ENCODE measurements at places on chromosomes 5 and 9.

- DNase-seq = peak; percentile 59
Observed at GRCh38 chr5:112935675-112936074, 13.6 kb upstream of the REEP5 start.

DNA sequence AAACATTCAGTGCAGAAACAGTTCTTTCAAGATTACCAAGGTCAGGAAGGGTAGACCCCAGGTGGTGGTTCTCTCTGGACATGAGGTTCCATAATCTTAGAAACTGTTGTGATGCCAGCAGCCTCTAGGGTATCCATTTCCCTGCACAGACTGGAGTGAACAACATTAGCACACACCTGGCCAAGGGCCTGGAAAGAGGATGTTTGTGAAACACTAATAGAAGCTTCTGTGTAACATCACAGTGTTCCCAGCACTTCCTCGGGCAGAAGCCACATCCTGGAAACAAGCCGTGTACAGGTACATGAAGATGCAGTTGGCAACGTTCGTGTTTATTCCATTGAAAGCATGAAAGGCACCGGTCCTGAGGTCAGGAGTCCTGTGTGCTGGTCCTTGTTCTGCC lies 598.2 kb upstream of the KLF4 start:
- DNase-seq = no peak

- peak; percentile 56 for DNase-seq
Observed at GRCh38 chr5:77259476-77259875, 49.0 kb downstream of the PDE8B start.

DNA sequence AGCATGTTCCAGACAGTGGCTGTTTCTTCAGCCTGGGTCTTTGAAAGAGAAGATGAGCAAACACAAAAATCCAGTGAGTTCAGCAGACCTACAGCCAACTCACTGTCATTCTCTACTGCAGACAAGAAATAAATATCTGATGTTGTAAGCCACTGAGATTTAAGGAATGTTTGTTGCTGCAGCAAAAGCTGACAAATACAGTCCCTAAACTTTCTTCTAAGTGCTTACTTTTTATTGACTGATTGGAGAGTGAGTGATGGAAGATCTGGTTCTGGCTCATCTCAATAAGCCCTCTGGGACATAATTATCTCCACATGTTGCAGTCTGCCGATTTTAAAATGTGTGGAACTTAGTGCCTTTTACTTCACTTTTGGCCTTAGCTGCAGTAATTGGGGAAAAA lies 69.9 kb upstream of the LMNB1 start:
- peak; percentile 14 for DNase-seq

GRCh38 chr9:33818847-33819500 lies 2.0 kb downstream of the UBE2R2 start:
- DNase-seq = peak; percentile 66

DNA sequence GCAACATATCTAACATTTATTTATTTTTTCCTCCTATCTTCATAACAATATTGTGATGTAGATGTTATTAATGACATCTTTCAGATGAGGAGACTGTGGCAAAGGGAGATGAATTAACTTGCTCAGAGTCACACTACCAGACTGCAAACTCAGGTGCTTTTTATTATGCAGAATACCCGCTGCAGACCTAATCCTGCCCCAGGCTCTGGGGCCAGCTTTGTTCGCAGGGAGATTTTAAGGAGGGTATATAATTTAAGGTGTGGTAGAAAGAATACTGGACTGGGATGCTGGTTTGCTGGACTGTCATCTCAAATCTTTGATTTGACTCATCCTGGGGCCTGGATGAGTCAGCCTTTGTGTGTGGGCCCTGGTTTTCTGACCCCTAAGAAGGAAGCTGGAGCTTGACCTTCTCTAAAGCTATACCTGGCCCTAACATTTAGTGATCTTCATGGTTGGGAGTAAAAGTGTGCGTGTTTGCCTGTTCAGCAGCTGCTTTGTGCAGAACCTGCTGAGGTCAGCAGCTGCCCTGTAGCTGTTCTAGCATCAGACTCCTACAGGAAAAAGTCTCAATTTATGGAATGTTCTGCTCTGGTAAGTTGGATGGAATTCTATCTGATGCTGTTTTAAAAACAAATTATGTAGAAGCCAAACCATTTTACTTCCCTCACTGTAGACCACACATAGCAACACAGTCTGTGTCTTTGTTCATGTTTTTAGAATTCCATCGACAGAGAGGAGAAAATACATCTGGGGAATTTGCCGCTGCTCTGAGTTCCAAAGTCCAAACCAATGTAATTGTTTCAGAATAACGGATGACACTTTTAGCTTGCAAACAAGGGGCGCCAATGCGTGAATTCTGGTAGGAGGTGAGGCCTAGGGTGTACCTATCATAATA lies 4.5 kb downstream of the SLC36A1 start:
- peak; percentile 60 for DNase-seq

DNA sequence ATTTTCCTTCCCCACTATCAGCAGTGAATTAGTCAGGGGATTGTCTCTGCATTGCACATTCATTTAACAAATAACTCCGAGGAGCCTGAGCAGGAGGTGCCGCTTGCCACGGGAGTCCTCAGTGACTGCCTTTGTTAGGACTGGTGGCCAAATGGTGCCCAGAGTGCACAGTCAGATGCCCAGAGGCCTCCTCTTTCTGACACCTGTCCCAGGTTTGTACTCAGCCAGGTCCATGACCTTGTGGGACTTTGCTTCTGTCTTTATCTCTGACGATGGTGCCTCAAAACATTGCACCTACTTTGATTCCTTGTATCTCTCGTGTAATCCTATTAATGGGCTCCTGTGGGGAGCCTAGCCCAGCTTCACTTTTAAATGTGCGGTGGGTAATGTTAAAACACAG lies 4.3 kb downstream of the SRD5A1 start:
- DNase-seq = no peak

DNA sequence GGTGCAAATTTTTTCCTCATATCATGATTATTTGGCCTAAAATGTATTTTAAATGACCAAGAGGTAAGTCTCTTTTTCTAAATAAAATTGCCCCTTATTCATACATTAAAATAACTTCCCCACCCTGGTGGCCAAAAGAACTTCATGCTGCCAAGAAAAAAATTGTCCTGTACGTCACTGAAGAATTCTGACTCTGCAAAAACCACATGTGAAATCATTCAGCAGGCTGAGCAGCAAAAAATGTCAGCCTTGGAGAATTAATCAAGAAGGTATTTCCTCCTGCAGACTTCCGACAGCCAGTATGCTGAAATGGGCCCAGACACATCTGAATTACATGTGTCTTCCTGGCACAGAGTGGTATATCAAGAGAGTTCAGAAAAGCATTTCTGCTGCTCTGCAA lies 94.6 kb upstream of the HMHB1 start:
- peak; percentile 91 for DNase-seq

DNA sequence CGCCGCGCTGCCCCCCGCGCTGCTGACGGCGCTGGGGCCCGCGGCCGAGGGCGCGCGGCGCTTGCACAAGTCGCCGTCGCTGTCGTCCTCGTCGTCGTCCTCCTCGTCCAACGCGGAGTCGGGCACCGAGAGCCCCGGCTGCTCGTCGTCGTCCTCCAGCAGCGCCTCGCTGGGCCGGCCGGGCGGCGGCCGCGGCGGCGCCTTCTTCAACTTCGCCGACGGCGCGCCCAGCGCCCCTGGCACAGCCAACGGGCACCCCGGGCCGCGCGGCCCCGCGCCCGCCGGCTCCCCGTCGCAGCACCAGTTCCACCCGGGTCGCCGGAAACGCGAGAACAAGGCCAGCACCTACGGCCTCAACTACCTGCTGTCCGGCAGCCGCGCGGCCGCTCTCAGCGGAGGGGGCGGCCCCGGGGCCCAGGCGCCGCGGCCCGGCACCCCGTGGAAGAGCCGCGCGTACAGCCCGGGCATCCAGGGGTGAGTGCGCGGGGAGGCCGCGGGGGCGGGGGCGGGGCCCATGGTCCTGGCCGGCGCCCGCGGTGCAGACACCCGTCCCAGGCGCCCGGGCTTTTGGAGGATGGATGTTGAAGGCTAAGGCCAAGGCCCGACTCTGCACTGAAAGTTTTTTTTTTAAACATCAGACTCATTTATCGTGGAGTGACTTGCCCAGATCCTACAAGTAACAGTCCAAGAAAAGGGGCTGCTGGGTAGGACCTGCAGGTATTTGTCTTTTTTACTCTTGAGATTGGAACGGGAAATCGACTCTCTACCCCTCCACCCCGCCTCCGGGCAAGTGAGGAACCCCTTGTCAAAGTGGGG lies 1.2 kb downstream of the TENT4A start:
- DNase-seq = peak; percentile 36

DNA sequence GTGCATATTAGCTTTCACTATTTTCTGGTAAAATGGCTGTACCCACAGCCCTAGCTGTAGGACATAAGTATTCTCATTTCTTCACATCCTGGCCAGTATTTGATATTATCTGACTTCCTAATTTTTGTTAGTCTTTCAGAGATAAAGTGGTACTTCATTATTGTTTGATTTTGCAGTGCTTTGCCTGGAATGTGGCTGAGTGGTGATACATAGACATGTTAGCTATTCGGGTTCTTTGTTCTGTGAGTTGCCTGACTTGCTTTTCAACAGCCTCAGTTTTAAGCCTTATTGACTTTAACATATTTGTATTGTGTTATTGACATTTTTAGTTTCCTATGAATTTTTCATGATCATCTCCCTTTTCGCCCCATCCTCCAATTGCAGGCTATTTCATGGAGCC lies 161.1 kb downstream of the GABBR2 start:
- DNase-seq = no peak

- DNase-seq = peak; percentile 97
Observed at GRCh38 chr5:132506094-132506692, 15.6 kb upstream of the IRF1 start.

GRCh38 chr5:141567513-141568117 lies 51.2 kb downstream of the DIAPH1 start:
- DNase-seq = peak; percentile 24

DNA sequence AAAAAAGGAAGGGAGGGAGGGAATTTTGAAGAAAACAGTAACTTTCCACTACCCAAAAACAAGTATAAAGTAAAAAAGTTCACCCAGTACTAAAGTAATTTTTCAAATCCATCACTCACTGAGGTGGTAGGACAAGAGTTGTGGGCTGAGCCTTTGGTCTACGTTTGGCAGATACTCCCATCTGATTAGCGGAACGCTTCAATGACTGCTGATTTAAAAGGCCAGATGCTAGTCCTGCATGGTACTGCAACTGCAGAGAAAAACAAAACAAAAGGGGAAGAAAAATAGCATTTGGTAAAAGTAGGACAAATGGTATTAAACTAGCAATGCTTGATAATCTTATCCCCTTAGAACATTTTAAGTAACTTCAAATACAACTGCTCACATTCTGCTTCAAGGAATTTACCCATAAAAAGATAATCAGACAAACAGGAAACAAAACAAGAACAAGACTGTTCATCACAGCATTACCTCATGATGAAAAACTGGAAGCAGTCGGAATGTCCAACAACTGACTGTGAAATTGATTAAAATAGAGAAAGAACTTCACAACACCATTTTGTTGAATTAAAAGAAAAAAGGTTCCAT lies 65.4 kb downstream of the MED27 start:
- no peak for DNase-seq

DNA sequence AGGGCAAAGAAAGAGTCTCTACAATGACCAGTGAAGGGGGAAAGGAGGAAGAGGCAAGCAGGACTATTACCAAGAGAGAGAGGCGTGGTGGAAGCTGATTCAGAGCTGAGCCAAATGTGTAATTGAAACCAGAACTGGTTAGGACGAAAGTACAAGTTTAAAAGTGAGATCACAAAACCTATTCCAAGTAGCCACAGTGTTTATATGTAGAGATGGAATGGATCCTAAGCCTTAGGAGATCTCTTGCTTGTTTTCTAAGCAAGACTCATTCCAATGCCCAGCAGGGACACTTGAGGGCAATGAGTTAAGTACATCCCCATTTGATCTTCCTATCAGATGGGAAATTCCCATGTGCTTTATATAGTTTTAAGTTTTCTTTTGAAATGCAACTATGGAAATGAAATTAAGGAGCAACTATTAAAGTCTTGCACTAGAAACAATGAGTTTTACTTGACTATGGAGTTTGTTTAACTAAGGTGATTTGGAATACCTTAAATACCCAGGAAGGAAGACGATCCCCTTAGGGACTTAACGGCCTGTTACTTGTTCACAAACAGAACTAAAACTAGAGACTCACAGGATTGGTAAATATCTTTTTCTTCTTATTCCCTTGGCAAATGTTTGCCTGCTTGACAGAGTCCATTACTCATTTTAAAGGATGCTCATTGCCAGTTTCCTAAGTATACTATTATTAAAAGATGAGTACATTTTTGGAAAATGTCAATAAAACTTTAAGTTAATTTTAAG lies 51.1 kb upstream of the SNX2 start:
- DNase-seq = peak; percentile 86

DNA sequence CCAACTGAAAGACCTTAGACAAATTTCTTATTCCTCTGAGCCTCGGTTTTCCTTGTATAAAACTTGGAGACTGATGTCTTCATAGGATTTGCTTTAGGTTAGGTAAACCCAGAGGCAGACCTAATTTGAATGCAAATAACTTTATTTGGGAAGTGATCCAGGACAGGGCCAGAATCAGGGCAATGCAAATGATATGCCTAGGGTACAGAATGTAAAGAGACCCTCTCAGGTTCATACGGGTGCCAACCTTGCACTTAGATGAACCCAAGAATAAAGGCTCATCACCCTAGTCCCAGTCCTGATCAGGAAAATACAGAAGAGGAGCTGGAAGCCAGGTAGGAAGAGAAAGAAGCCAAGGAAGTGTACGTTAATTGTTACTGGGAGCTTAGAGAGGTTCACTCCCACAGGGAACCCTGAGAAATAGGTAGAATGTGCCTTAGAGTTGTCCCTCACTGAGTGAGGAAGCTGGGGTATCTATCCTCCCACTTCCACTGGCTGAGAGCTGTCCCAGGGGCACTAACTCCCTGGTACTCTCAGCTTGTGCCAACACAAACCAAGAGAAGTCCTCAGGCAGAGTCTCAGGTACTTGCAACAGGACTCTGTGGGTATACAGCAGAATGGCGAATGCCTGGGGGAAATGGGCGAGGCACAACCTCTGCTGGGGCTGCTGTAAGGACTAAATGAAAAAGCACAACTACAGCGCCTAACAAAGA lies 3.1 kb upstream of the HK3 start:
- DNase-seq = no peak

Data from EH (cell line).